ENCODE measurements at places on chromosomes 1 and 21.

DNA sequence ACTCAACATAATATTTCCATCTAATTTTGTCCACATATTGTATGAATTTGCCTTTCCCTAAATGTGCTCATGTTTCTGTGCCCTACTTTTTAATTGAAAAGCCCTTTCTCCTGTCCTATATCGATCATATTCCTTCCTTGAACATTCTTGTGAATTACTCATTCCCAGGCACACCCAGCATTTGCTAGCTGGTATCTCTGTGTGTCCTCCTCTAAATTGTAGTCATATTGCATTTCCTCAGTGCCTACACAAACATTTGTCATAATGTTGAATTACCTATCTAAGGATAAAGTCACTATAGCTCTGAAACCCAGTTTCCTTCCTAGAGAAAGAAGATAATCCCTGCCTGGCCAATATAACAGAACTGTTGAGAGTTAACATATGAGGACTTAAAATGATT, 39.6 kb upstream of the TBX15 start:
- DNase-seq: no peak

DNA sequence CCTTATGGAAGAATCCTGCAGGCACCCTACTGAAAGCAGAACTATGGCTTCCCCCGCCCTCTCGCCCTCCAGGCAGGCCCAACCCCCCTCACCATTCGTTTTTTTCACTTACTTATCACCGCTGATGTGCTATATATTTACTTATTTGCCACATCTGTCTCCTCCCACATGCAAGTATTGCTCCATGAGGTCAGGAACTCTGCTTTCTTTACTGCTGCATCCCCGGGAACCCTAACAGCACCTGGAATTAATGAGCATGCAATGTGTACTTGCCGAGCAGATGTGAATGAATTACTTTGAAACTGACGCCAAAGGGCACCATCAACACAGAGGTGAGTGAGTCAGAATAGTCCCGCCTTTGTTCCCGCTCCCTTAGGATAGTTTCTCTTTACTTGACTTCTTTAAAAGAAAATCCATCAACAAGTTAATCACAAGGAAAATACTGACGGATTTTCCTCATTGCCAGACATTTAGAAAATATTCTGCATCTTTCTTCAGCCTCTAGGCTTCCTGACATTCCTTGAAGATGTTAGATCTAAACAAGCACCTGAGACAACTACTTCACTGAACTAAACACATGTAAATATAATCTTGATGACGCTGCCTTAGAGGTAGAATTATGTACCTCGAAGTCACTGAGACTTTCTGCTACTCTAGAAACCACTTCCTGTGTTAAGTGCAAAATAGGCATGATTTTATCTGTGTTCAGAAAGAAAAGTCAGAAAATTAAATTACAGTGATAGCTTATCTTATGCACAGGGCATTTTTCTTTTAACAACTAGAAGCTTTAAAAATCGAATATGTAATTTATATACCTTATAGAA, 17.5 kb upstream of the RAB4A start:
- peak; percentile 81 for DNase-seq

DNA sequence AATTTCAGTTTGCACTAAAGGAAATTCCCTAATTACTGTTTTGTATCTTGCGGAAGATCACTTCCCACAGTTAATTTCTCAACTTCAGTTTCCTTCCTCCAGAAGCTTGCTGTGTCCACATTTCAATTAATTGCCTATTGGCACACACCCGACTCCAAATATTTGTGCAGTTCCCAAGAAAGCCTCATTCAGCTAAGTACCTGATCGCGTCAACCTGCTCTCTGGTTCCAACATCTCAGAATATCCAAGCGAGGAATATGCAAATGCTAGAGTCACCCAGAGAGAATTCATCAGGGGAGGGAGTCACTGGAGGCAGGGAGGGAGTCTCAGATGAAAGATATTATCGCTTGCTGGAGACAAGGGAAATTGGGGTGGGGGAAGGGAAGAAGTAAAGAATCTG, 351.3 kb downstream of the RRAGC start:
- DNase-seq: peak; percentile 21

DNA sequence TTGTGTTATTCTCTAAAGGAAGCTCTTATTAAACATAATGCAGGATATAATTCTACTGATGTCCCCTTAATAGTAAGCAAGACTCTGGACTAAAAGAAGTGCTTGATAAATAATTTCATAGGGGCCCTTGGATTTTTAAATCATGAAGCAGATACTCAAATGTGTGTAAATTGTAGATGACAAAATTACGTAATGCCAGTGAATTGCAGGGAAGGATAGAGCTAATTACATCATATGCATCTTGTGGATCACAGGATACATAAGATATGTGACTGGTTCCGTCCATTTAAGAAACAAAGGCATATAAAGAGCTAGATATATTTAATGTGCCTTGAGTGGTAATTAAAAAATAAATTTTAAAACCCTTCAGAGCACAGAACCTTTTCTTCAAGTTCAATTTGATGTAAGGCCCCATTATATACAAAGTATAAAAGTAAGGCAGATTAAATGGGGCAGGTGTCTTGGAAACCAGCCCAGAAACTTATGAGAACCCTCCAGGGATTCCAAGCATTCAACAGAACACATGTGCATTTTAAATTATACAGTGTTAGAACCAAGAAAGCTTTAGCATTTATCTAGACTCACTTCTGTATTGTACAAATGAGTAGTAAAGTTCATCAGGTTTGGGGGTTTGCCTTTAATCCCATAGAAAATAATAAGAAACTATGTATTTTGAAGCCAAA, 190.4 kb downstream of the NCAM2 start:
- no peak for DNase-seq

- peak; percentile 91 for DNase-seq
Measured at GRCh38 chr1:205504311-205505075, at the start of gene CDK18. CDK18 (plus strand) TSS chr1:205504669; CDS start chr1:205523168, 18,499 bp downstream.

DNA sequence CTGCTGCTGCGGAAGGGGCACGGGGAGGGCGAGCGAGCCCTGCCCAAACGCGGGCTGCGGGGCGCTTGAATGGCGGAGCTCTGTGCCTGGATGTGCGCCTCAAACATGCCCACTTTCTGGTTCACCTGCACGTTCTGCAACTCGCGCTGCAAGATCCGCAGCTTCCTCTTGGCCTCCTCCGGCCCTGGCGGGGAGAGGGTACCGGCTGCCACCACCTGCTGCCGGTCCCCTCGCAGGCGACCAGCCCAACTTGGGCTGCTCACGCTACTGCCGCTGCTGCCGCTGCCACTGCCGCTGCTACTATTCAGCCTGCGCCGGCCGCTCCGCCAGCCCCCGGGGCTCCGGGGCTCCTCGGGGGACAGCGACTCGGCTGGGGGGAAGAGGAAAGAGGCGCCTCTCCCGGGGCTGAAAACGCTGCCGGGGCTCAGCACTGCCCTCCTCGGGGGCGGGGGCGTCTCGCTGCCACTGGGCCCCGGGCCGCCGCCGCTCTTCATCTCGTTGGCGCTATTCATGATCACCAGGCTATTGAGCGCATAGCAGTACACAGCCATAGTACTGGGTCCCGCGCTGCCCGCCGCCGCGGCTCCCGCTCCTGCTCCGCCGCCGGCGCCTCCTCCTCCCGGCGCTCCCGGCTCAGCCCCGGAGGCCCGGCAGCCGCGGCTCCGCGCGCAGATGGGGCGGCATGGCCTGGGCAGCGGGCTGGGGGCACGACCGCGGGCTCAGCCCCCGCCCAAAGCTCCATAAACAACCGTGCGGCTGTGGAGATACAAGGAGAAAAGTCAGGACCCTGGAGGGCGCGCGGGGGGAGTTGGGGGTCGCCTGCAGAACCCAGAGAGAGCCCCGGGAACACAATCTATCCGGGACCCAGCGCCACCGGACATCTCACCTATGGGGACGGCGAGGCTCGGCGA, 1.9 kb downstream of the ITPKB start:
- DNase-seq: peak; percentile 39

GRCh38 chr1:110880708-110881374, 7.9 kb downstream of the CD53 start:
- DNase-seq: peak; percentile 71

DNA sequence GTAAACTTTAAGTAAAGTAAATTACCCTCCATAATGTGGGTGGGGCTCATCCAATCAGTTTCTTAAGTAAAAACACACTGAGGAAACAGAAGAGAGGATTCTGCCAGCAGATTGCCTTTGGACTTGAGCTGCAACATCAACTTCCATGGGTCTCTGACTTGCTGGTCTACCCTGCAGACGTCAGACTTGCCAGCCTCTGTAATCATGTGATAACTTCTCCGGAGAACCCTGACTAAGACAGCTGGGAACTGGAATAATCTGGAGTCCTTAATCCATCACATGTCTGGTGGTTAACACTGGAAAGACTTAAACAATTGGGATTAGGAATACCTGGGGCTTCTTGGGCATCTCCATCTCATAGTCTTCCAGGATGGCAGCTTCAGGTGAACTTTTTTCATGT, 13.2 kb upstream of the CEP350 start:
- no peak for DNase-seq

DNA sequence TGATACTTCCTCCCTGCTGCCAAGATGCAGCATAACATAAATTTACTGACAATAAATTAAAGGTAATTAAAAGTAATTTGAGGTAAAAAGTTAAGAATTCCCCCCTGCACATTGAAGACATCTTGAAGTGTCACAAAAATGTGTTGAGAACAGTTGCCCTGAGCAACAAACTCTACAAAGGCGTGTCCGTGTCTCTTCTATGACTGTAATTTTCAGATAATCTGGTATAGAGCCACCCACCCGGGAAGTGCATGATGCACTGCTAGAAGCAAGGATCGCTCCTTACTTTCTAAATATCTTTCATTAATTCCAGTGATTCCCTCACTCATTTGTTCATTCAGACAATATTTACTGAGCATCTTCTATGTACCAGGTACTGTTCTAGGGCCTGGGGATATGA, 11.0 kb upstream of the CASQ1 start:
- DNase-seq: no peak

DNA sequence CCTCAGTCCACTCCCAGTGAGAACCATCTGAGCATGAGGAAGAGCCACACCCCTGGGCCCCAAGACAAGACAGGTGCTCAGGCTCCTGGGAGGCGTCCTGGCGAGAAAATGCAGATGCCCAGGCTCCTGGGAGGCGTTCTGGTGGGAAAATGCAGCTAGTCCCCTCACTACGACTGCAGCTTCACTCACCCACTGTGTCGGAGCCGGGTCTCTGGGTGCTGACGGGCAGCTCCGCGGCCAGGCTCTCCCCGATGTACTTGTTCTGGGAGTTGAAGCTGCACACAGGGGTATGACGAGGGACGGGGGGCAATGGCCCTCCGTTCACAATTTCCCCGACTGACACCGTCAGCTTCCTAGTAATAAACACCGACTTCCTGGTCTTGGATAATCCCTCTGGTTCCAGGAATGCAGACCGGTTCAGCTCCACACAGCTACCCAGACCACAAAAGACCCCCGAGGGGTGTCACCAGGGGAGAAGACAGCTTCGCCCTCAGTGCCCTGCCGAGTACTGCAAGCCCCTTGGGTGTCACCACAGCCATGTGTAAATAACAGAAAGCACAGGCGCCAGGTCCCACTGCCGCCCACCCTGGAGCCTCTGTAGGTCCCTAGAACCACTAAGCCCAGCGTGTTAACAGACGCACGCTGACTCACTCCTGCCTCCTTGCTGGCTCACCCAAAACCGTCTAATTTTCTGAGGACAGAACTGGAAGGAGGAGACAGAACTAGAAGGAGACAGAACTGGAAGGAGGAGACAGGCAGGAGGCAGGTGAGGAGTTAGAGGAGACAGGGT, 19.5 kb downstream of the MCM3AP start:
- DNase-seq: no peak

- no peak for DNase-seq
Measured at GRCh38 chr1:244863491-244864252, 671 bp downstream of the HNRNPU start.

All from kidney tubule cell (primary cell).